Breast epithelium (tissue), 4 donors: ENCODE measurements at places on chromosomes 13 and 19.

DNA sequence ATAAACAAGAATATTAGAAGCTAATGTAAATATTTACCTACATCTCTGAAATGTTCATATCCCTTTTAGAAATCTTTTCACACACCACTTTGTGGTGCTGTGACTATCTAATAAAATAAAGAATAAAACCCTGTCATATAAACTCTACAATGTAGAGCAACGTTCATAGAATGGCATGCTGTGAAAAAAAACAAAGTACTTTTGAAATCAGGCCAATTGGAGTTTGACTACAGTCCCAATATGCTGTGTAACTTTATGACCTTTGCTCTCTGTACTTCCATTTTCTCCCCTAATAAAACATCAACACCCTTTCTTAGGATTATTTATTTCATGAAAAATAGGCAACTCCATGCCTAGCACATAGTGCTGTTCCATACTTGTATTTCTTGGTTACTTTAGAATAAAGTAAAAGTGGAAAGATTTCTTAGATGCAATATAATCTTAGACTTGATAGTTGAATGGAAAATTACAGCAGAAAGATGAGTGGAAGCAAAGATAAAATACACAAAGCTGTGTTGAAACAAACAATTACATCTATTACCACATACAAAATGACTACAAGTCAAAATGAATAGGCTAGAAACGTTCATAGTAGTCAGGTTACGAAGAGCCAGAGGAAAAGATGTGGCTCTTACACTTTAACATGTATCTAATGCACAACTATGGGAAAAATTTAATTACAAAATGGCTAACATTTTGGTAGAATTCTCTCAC is 613.2 kb upstream of the SLITRK5 start:
- no peak overlapping the region for H3K4me3 ChIP-seq
- no peak overlapping the region for H3K27ac ChIP-seq
- H3K4me1 ChIP-seq, result no peaks in the 10 kb centered on the region
- H3K27me3 ChIP-seq, result no peaks in the 10 kb centered on the region

DNA sequence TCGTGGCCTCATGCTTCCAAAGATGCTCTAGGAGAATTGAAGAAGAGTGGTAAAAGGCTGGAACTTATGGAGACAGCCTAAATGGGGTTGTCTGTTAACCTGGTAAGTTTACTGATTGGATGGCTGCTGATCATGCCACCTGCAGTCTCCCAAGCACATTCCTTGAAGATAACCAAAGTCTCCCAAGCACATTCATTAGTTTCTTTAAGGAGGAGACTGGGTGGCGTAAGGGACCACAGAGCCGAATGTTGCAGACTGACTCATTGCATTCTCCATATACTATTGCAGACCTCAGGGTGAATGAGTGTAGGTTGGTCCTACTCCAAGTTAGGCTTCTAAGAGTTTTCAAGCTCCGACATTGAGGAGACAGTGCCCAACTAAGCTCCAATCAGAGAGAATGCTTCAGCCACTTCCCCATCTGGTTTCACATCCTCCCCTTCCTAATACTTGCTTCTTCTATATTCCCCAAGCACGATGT is at the start of gene IGFL3:
TSS of gene IGFL3 (minus strand) at position 51 of the 478 bp plus-strand sequence. CDS start at position 12, 39 bp downstream.
- no peak within 1 kb of the TSS for H3K27ac ChIP-seq
- no peak for DNase-seq
- no peak within 1 kb of the TSS for H3K4me3 ChIP-seq
- H3K27me3 ChIP-seq, result no peaks in the 10 kb centered on the region

DNA sequence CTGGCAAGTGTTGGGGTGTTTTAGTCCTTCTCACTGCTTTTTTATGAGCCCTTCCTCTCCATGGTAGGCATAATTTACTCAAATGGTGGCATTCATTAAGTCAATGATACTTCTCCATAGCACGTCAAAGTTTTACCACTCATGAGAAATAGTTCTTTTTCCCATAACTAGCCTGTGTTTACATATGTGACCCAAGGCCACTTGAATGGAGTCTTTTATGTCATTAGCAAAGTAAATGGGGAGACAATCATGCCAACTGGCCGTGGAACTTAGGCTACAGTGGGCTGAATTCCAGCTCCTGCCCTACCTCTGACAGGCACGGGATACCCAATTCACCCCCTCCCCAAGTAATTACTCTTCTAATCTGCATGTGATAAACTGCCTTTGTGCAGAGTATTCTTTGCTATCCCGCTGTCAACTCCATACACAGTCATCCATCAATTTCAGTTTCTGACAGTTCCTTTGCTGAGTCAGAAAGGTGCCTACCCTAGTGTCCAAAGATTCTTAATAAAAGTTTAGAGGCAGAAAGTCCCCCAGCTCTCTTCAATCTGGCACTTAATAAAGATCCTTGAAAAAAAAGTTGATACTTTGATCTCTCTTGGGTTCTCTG is 16.9 kb downstream of the PROSER1 start:
- DNase-seq, result no peak
- H3K4me1 ChIP-seq, result no peaks in the 10 kb centered on the region
- H3K4me3 ChIP-seq, result no peak overlapping the region
- H3K27ac ChIP-seq, result no peak overlapping the region
- H3K36me3 ChIP-seq, result no peaks in the 10 kb centered on the region

GRCh38 chr13:85500696-85501256 is 298.4 kb downstream of the SLITRK6 start:
- DNase-seq, result no peak
- no peaks in the 10 kb centered on the region for H3K4me1 ChIP-seq

GRCh38 chr19:3986260-3987041 is 1.2 kb upstream of the EEF2 start:
- H3K4me1 ChIP-seq, result peaks cover 17% of the 10 kb centered on the region
- H3K4me3 ChIP-seq, result peak overlapping the region; percentile 98
- H3K27ac ChIP-seq, result peak overlapping the region; percentile 99
- no peak for DNase-seq
- H3K27me3 ChIP-seq, result no peaks in the 10 kb centered on the region

DNA sequence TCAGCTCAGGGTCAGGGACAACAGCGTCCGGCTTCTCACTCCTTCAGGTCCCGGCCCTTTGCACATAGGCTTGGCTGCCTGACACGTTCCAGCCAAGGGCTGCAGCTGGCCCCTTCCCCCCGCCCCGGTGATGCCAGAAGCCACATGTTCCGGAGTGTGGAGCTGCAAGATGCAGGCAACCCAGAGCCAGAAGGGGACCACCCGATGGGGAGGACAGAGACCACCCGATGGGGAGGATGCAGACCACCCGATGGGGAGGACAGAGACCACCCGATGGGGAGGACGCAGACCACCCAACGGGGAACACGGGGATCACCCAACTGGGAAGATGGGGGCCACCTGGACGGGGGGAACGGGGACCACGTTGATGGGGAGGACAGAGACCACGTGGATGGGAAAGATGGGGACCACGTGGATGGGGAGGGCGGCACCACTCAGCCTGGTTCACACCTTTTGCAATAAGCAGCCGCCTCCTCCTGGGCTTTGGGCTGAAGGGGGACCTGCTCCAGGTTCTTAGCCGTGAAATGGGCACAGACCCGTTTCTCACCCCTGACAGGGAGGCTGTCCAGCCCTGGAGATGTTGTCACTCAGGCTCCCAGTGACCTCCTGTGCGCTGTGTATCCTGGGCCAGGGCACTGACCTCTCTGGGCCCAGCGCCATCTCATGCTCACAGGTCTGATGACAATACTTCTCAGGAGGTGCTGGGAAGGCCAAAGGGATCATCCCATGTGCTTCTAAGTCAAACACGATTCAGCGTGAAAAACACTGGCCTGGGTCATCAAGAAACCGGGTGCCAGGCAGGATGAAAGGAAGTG is 34.5 kb downstream of the C13orf46 start:
- H3K27me3 ChIP-seq, result peaks cover 4% of the 10 kb centered on the region
- H3K4me1 ChIP-seq, result no peaks in the 10 kb centered on the region
- DNase-seq, result no peak
- H3K4me3 ChIP-seq, result no peak overlapping the region

DNA sequence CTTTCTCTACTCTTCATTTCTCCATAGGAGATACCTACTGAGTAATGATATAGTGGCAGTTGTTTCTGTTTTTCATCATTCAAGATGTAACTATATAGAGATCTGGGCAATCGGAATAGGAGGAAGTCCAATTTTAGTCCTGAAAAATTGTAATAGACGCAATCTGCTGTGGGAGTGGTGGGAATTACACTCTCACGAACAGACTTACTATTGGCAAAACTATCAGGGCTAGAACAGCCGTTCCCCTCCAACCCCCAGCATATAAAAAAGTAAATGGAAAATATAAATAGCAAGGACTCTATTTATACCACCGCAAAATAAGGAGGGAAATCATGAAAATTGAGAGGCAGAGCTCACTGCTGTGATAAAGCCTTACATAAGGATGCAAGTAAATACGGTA is 330.1 kb downstream of the FGF14 start:
- H3K36me3 ChIP-seq, result no peaks in the 10 kb centered on the region
- no peaks in the 10 kb centered on the region for H3K4me1 ChIP-seq
- no peak overlapping the region for H3K4me3 ChIP-seq
- no peaks in the 10 kb centered on the region for H3K27me3 ChIP-seq

GRCh38 chr19:13978351-13979243 is 26.3 kb downstream of the DCAF15 start:
- H3K36me3 ChIP-seq, result no peaks in the 10 kb centered on the region
- H3K27me3 ChIP-seq, result no peaks in the 10 kb centered on the region
- peak; percentile 82 for DNase-seq
- H3K27ac ChIP-seq, result peak overlapping the region; percentile 86
- H3K4me3 ChIP-seq, result peak overlapping the region; percentile 60
- peaks cover 10% of the 10 kb centered on the region for H3K4me1 ChIP-seq

DNA sequence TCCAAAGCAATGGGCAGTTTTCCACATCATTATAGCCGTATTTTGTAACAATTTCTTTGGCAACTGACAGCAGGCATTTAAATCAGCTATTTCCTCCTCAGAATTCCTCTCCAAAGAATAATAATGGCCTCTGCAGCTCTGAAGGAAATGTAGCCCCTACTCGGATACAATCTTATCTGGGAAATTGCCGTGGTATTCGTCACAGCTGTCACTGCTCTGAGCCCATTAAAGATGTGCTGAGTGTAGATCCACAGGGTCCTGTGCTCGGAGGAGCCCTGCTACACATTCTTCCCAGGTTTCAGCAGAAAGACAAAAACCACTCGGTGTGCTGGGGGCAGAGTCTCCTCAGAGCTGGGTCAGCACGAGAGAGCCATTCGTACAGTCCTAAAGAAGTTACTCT is 33.1 kb downstream of the MZT1 start:
- H3K27ac ChIP-seq, result no peak overlapping the region
- H3K27me3 ChIP-seq, result no peaks in the 10 kb centered on the region
- no peak for DNase-seq

DNA sequence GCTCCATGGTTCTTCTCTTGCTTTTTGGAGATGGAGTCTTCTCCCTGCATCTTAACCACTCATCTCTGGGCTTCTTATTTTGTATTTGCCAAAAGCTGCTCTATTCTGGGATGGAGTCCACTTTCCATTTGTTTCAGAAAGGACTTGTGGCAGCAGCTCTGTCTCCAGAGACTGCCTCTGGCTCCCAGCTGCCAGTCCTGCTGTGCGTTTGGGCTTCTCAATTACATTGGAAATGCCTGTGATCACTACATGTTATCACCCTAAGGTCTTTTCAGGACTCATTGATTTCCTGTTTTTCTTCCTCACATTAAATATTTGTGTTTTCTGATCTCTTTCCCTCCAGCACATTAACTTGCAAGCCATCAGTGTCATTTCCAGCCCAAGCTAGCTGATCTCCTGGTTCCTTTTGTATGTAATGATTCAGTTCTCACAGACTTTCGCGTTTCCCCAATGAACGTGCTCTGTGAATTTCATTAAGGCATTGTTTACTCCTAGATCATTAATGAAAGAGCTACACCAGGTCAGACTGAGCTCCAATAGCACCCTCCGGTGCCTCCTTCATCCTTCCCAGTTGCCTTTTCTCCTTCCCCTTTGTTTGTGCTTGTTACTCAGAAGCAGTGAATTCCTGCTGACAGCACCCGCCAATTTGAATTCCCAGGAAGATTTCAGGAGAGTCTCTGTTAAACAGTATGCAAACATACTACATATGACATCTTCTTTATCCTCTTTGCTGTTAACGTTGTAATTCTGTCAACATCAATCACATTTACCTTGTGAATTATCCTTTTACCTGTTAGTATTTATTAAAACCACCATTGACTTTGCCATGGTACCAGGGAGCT is 3.0 kb downstream of the CBY2 start:
- no peak overlapping the region for H3K4me3 ChIP-seq
- no peak overlapping the region for H3K27ac ChIP-seq
- H3K27me3 ChIP-seq, result no peaks in the 10 kb centered on the region
- no peaks in the 10 kb centered on the region for H3K4me1 ChIP-seq
- no peaks in the 10 kb centered on the region for H3K36me3 ChIP-seq
- no peak for DNase-seq

DNA sequence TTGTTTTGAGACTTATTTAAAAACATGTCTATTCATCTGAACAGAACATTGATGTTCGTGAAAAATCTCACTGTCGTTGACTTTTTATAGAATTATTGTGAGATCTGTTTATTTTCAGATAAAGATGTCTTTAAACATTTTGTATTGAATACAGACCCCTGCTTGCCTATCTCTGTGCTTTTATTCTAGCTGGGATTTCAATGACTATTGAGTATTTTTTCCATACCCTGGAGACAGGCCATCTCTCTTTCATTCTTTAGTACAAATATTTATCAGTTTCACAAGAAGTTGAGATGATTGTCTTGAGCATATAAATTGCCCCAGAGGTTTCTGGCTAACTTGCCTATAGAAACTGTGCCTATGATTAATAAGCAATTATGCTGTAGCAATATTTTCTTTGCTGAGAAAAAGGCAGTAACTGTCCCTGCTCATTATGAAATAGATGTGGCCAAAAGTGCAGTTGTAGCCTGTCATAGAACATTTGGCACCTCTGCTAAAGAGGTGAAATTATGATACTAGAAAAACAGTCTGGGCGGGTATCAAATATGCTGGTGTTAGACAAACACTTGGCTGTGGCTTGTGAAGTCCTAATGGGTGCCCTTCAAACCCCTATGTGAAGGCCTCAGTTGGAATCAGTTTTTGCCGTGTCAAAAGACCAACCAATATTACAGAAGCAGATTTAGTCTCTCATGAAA is 360.6 kb downstream of the HS6ST3 start:
- DNase-seq, result no peak
- H3K27me3 ChIP-seq, result no peaks in the 10 kb centered on the region
- H3K36me3 ChIP-seq, result no peaks in the 10 kb centered on the region
- H3K4me3 ChIP-seq, result no peak overlapping the region
- H3K4me1 ChIP-seq, result no peaks in the 10 kb centered on the region

GRCh38 chr13:98476538-98476966 is 100.4 kb downstream of the STK24 start:
- H3K27ac ChIP-seq, result peak overlapping the region; percentile 68
- peaks cover 6% of the 10 kb centered on the region for H3K4me1 ChIP-seq
- no peaks in the 10 kb centered on the region for H3K36me3 ChIP-seq
- peak; percentile 46 for DNase-seq
- H3K4me3 ChIP-seq, result no peak overlapping the region

- H3K27ac ChIP-seq, result no peak overlapping the region
- no peaks in the 10 kb centered on the region for H3K27me3 ChIP-seq
- peak; percentile 71 for DNase-seq
- H3K4me1 ChIP-seq, result no peaks in the 10 kb centered on the region
Observed at GRCh38 chr19:8252922-8253589, 43.9 kb downstream of the CERS4 start.
